ENCODE measurements at places on chromosomes 3 and 15. TPM values are rescaled to one million over a fixed set of nuclear protein-coding genes. Genes with fewer than 3 reads are reported as not detected.

The CACNA1D gene
- not detected for total RNA-seq

The SLITRK3 gene
- total RNA-seq = not detected

The CATSPER2 gene
- 1.3 TPM for total RNA-seq

The HHATL gene
- not detected for total RNA-seq

The ALDH1A2 gene
- total RNA-seq = 16.5 TPM

The STARD5 gene
- 1.3 TPM for total RNA-seq

The EID1 gene
- 162 TPM for total RNA-seq

The NGLY1 gene
- 36.7 TPM for total RNA-seq

The SCN5A gene
- total RNA-seq = 0.19 TPM

The ARPP21 gene
- not detected for total RNA-seq

The CYP8B1 gene
- total RNA-seq = not detected

The PLA2G4B gene
- total RNA-seq = 2.0 TPM

The OXTR gene
- total RNA-seq = 0.16 TPM

The CCR8 gene
- total RNA-seq = not detected

The FGF12 gene
- 12.1 TPM for total RNA-seq

The UBAP1L gene
- 1.3 TPM for total RNA-seq

The PYGO1 gene
- 8.6 TPM for total RNA-seq

The CCK gene
- total RNA-seq = not detected

The GRK7 gene
- total RNA-seq = 0.16 TPM

The GOLGA8S gene
- total RNA-seq = 0.65 TPM

The GOLGA8O gene
- total RNA-seq = 1.3 TPM

The DGKG gene
- 1.1 TPM for total RNA-seq

The PFN2 gene
- 26.9 TPM for total RNA-seq

The FANCD2OS gene
- not detected for total RNA-seq

The RASGRP1 gene
- 0.94 TPM for total RNA-seq

The LRTM1 gene
- total RNA-seq = not detected

The HCLS1 gene
- 168 TPM for total RNA-seq
